ENCODE measurements at places on chromosomes 3 and 15.

DNA sequence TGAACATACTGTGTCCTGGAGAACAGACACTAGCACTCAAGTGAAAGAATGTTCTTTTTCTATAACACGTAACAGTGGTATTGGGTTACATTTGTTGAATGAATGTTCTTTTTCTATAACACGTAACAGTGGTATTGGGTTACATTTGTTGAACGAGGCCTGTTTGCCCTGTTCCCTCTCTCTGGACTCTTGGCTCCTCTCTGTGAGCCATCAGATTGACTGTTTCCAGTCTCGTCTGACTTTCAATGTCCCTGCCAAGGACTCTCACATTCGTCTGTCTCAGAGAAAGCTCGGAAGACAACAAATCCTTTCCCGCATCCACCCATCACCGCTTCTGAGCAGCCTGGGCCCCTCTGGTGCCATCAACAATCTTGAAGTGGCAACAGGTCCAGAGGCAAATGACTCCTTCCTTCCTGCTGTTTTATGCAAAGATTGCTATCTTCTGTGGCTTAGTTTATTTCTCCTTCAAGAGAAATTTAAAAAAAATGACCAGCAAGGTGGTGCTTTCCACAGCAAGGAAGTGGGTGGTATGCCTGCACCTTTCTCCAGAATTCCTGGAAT, 8.0 kb downstream of the TMEM45A start:
- DNase-seq = no peak

GRCh38 chr15:68589783-68590710, 11.3 kb downstream of the CORO2B start:
- no peak for DNase-seq

DNA sequence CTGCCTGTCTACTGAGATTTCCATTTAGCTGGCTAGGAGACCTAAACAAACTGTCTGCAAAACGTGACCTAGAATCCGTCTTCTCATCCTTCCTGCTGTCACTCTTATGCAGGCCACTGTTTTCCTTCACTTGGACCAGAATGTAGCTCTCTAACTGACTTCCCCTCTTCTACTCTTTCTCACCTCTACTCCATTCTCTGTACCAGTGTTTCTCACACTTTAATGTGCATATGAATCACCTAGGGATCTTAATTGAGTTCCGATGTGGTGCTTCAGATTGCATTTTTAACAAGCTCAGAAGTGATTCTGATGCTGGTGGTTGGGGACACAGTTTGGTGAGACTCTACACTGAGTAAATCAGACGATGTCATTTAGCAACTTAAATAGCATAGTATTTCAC, 1.6 kb upstream of the GBE1 start:
- no peak for DNase-seq

GRCh38 chr3:30475809-30476178, 130.6 kb upstream of the TGFBR2 start:
- no peak for DNase-seq

GRCh38 chr3:33037471-33037870, 59.5 kb downstream of the GLB1 start:
- no peak for DNase-seq

DNA sequence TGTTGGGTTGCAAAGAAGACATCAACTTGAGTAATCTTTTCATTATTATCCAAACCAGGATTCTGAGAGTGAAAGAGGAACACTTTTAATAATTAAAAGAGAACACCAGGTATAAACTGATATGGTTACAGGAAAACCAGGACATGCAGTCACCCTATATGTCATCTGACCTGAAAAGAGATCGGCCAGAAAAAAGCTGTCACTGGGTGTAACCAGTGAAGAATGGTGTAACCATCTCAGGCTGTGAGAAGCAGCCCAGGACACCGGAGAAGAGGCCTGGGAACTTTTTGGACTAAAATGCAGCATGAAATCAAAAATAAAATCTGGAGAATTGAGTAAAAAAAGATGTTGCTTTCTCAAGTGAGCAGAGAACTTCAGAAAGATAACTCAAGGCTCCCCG, 10.1 kb upstream of the CCDC80 start:
- DNase-seq = no peak

Measured in ecto neural progenitor cell (in vitro differentiated cells).